Right lung (tissue), 10 donors: ENCODE measurements at places on chromosomes 2 and 18.

- no peak for DNase-seq
These were observed 64.5 kb downstream of the ZNF532 start for GRCh38 chr18:58929206-58929605.

GRCh38 chr2:74546004-74546403 lies 7.7 kb downstream of the LOXL3 start:
- no peak for DNase-seq

DNA sequence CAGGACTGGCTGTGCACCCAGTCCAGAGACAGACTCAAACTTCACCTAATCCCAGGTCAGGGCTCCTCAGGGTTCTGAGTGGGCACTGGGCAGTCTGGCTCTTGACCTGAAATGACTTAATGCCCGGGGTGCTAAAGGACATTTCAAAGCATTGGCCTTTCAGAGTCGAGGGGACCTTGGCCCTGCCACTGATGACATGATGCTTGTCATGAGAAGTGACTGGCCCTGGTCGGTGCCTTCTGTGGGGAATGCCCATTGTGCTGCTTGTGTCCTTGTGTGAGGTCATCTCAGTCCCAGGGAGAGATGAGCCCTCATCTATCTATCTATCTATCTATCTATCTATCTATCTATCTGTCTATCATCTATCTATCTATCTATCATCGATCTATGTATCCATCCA lies 81.3 kb downstream of the CTAGE1 start:
- DNase-seq: no peak

DNA sequence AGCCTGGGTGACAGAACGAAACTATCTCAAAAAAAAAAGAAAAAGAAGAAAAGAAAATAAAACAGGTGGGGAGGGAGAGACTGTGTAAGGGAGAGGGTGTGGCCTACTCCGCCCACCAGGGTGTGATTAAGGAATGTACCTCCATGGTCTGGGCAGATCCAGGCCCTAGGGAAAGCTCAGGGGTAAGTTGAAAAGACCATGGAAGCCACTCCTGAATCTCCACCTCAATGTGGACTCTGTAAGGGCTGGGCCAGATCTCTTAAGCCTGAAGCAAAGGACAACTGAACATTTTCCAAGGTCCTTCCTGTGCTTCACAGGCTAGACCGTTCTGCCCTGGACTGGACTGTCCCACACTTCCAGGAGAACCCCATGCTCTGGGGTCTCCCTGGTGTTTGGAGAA lies 9.7 kb upstream of the ATG16L1 start:
- DNase-seq: no peak

DNA sequence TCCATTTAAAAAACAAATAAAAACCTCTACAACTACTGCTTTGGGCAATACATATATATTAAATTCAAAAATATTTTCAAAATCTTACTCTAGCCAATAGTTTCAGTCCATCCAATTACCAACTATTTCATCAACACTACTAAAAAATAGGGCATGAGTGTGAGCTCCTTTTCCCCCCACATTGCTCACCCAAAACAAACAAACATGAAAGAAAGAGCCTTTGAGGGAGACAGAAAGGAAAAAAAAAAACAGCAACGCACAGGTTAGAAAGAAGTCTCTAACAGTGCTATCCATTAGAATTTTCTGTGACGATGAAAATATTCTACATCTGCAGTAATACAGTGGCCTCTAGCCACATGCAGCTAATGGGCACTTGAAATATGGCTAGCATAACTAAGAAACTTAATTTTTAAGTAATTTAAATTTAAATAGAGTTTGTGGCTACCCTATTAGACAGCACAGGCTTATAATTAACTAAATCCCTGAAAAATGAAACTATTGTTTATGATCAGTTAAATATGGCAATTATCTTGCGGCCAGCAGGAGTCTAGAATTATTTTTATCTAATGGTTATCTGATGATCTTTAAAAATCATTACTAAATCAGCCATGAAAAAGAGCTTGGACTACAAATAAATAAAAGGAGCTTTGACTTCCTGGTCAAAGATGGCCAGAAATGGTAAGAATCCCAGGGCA lies 59.2 kb downstream of the RBMS1 start:
- no peak for DNase-seq

- no peak for DNase-seq
These were observed 10.7 kb downstream of the PSTPIP2 start for GRCh38 chr18:46061387-46061786.
